ENCODE measurements at places on chromosomes 1 and 21. TPM values are rescaled to one million over a fixed set of nuclear protein-coding genes. Genes with fewer than 3 reads are reported as not detected.

Gene CFAP298
- 63.7 TPM for total RNA-seq

Gene OR2L8
- total RNA-seq = not detected

Gene SLC25A24
- total RNA-seq = 58.3 TPM

- DNase-seq = no peak
These were observed 79.3 kb downstream of the MAP3K7CL start for GRCh38 chr21:29209696-29210095.

DNA sequence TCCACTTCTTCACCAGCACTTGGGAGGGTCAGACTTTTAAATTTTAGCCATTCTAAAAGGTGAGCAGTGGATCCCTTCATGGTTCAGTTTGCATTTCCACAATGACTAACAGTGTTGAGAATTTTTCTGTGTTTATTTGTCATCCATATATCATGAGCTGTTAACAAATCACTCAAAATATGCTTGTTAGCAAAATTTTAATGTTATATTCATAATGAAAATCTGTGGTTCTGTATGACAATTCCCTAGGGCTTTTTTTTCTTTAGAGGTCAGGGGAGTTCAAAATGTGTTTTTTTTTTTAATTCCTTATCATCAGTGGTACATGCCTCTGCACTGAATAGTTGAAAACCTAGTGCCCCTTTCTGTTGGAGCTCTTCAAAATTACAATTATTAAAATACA is 682.2 kb upstream of the ADGRL2 start:
- no peak for DNase-seq

- no peak for DNase-seq
These were observed 34.1 kb downstream of the BMP8A start for GRCh38 chr1:39525366-39526165.

GRCh38 chr1:92872719-92873118 is 40.9 kb downstream of the RPL5 start:
- DNase-seq = no peak

DNA sequence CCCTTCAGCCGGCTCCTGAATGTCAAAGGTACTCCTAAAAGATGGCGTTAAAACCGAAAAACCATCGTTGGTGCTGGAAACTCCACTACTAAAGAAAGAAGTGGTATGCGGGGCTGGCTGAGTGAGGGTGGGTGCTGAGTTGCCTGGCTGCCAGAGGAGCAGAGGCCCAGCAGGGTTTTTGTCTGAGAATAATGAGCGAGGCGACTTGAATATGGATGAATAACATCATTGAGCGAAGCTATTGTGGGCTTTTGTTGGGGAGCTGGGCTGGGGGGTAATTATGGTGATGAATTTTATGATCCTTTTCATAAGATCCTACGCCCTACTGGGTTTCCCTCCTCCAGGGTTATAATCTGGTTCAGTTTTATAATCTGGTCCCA is 2.0 kb downstream of the PDPN start:
- peak; percentile 77 for DNase-seq

- peak; percentile 72 for DNase-seq
These were observed 701 bp downstream of the CEP170 start for GRCh38 chr1:243254233-243254926.

GRCh38 chr1:22216210-22216883 is 73.5 kb upstream of the WNT4 start:
- no peak for DNase-seq

GRCh38 chr1:93631626-93632365 is 49.8 kb downstream of the BCAR3 start:
- DNase-seq = no peak

DNA sequence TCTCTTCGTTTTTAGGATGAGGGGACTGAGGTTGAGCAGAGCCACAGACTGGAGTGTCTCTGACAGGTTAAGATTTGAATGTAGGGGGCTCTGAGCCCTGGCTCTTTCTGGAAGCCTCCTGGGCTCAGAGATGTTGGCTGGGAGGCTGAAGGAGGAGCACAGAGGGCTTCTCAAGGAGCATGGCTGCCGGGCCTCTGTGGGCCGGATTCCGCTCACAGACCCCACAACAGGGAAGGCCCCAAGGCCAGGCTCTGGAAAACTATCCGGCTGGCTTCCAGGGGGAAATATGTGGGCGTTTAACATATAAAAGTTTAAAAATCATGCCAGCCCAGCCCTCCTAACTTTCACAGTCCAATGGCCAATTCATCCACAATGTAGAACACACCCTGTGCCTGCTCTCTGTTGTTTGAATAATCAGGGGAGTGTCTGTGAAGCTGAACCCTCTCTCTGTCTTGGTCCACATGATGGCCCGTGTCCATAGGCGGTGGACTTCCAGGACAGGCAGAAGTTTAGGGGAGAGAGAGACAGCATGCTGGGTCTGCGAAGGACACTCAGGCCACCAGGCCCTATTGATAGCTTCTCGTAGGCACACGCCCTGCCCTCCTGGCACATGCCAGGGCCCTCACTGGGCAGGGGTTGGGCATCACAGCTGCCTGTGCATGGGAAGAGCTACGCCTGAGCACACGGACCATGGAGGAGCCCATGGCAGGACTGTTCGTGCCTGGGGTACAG is 10.8 kb downstream of the OBSCN start:
- no peak for DNase-seq
